ENCODE measurements at places on chromosomes 1 and 21.

DNA sequence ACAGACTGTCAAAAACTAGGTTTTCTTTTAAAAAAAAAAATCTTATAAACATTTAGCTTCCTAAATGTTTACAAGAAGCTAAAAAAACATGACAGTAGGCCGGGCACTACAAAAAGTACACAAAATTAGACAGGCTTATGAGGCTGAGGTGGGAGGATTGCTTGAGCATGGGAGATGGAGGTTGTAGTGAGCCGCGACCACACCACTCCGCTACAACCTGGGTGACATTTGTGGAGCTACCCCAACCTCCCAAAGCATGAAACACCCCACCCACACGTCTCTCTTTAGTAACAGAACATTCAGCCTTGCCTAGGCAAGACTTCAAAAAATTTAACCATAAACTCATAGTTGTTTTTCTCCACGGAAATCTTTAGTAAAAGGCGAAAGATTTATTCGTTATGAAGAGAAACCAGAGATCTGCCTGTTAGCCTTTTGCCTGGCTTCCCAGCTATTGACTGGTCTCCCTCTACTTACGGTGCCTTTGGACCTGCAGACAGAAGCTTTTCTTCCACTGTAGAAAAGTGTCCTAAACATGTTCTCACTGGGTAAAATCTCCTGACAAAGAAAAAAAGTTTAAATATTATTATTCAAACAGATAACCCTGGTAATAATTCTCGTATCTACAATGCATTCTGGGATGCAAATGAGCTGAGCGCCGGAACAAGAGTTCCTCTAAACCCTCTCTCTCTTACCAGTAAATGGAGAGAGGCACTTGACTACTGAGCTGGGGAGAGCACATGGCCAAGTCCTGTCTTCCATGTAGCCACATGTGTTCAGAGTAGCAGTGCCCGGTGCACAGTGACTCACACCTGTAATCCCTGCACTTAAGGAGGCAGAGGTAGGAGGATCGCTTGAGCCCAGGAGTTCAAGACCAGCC lies 9.2 kb downstream of the RNU5D-1 start:
- peak; percentile 84 for DNase-seq

GRCh38 chr1:17857996-17858395 lies 102.9 kb downstream of the ACTL8 start:
- no peak for DNase-seq

- no peak for DNase-seq
Measured at GRCh38 chr1:151729966-151730291, 8.6 kb downstream of the RIIAD1 start.

- no peak for DNase-seq
Measured at GRCh38 chr1:1157033-1157365, 16.7 kb upstream of the TTLL10 start.

DNA sequence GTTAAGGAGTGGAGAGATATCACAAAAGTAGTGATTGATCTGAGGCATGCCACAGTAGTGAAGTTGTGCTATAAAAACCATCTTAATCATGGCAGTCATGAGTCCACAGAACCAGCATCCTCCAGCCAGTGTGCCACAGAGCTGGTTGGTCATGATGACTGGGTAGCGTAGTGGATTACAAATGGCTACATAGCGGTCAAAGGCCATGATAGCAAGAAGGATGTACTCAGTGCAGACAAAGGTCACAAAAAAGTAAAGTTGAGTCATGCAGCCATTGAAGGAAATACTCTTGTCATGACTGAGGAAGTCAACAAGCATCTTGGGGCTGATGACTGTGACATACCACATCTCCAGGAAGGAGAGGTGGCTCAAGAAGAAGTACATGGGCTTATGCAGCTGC lies 6.7 kb downstream of the OR6Y1 start:
- DNase-seq, result no peak

GRCh38 chr1:156781585-156782186 lies 14.4 kb downstream of the PRCC start:
- DNase-seq, result no peak

DNA sequence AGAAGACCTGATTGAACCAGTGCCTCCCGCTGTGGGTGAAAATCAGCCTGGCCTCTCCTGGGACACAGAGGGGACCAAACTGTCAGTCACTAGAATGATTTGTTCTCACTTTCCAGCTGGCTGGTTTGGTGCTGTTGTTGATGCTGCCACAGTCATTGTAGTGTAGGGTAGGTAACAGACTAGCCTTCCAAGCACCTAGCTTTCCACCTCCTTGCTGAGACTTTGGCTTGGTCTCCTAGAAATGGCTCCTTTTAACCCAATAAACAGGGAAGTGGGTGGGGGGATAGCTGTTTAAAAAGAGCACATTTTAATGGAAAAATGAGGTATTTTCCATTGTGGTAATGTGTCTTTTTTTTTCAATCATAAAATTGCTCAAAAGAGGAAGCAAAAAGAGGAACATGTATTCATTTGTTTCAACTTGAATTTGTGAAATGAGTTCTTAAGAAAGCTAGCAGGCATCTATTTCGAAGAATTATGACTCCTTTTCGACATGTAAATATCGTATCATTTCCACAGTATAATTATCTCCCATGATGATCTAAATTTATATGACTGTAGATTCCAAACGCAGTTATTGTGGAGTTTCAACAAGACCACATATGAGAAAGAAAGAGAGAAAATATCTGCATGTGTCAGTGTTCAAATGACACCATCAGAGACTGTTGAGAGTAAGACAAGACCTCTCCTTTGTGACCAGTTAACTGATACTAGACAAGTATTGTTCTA lies 190.1 kb downstream of the HLX start:
- peak; percentile 5 for DNase-seq

DNA sequence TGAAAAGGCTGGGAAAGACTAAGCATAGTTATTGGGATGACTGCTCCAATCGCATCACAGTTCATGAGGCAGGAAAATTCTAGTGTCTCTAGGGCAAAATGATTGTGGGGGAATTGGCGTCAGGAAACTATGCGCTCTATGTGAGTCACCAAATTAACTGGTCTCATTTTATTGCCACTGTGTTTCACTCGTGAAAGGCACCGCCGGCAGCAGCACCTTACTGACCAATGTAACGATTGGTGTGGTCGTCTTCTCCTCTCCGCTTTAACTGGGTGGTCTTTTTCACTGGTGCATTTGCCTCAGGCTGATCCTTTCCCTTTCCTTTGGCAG lies 83.5 kb downstream of the SPAG17 start:
- DNase-seq, result no peak

DNA sequence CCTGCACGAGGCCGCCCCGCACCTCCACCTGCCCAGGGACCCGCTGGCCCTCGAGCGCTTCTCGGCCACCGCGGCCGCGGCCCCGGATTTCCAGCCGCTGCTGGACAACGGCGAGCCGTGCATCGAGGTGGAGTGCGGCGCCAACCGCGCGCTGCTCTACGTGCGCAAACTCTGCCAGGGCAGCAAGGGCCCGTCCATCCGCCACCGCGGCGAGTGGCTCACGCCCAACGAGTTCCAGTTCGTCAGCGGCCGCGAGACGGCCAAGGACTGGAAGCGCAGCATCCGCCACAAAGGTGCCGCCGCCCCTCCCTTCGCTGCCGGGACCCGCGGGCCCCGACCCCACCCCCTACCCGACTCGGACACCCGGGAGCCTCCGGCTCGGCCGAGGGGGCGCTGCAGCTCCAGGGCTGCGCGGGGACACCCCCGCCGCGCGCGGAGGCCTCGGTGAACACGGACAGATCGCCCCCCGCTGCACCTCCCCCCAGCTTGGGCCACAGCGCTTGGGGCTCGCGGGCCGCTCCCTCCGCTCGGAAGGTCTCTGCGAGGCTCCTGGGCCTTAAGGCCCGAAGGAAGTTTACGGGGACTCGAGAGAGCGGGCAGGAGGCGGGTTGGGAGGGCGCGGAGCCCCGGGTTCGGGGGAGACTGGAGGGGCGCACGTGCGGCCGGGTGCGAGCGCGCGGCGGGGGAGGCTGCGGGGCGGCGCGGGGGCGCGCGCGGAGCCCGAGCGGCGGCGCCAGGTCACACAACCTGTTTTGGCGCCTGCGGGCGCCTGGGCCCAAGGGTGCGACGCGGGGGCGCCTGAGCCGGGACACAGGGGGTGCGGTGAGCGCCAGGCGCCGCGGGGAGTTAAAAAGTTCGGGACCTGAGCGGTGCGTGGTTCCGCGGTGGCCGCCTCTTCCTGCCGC lies 1.2 kb downstream of the SAMD11 start:
- no peak for DNase-seq

GRCh38 chr1:164608651-164609057 lies 49.7 kb downstream of the PBX1 start:
- DNase-seq, result no peak

GRCh38 chr1:206516728-206516990 lies 9.3 kb downstream of the RASSF5 start:
- DNase-seq, result no peak

- no peak for DNase-seq
Measured at GRCh38 chr21:40757366-40757765, 89.6 kb downstream of the DSCAM start.

DNA sequence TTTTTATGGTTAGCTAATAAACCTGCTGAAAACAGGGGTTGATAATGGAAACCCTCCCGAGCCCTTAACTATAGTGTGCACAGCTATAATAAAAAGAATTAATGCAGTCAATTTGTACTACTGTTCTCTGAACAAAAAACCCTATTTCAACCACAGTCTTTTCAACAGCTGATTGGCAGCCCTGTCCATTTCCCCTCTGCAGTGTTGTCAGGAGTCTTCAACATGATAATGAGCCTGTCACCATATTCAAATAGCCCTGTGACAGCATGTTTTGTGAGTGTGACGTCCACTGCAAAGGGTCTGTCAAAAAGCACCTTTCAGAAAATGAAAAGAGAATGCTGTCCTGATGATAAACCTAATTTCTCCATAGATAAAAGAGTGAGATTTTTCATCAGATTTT lies 92.7 kb downstream of the ESRRG start:
- DNase-seq, result no peak
